ENCODE measurements at places on chromosomes 5 and 9.

- DNase-seq: peak; percentile 1
Measured at GRCh38 chr9:10268531-10269485, 344.0 kb downstream of the PTPRD start.

DNA sequence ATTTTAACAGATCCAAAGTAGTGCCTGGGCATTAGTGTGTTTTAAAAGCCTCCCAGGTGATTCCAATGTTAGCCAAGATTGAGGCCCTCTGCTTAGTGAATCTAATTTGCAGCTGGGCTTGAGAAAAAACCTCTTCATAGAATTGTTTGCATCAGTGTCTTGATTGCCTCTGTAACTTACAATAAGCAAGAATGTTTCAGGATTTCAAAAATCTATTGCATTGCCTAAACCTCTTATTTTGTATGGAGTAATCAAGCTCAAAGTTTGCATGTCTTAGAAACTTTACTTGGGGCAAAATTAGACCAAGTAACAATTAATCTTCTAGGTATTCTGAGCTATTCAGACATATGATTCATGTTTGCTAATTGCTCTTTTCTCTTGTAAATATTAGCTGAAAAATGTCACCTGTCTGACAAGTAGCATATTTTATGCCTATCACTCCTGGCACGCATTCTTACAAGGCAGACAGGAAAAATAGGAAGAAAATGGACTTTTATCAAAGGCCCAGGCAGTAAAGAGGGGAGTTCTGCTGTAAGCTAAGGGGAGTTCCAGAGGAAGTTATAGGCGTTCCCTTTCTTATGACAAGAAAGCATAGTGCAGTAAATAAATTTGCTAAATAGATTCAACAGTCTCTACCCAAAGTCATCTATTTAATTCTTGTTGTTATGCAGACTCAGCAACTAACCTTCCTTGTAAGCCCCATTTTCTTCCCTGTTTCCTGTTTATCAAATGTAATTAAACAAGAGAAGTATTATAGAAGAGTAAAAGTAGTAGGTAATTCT is 21.0 kb downstream of the PDCD1LG2 start:
- no peak for DNase-seq

GRCh38 chr9:36086442-36086841 is 49.7 kb downstream of the RECK start:
- no peak for DNase-seq

DNA sequence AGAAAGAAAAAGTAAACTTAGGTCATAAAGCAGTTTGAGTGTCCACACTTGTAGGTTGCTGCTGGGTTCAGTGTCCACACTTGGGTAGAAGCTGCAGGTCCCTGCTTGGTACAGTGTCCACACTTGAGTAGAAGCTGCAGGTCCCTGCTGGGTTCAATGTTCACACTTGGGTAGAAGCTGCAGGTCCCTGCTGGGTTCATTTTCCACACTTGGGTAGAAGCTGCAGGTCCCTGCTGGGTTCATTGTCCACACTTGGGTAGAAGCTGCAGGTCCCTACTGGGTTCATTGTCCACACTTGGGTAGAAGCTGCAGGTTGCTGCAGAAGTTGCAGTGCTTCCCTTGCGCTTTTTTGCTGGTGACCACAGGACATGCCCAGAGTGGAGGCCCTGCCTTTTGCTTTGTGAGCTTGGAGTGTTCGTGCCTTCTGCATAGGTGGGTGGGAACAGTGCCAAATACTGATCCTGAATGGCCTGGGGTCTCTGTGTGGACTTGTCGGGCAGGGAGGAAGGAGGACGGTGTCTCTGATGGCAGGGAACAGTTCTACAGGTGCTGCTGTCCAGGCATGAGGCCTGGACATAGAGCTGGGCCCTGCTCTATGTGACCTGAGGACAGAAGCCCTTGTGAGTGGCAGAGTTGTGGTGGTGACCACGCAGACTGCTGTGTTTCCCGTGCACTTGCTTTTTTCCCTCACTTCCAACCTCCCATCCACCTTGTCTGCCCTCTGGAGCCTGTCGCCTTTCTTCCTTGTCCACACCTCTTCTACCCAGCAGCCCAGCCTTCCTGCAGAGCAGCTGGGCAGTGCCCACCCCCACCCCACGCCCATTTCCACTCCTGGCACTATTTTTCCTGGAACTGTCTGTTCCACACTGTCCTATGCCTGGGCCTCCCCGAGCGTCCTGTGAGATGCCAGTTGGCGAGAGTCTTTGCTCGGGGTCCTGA is 120.8 kb downstream of the EHMT1 start:
- DNase-seq: no peak

GRCh38 chr9:107513464-107514100 is 24.0 kb upstream of the KLF4 start:
- no peak for DNase-seq

DNA sequence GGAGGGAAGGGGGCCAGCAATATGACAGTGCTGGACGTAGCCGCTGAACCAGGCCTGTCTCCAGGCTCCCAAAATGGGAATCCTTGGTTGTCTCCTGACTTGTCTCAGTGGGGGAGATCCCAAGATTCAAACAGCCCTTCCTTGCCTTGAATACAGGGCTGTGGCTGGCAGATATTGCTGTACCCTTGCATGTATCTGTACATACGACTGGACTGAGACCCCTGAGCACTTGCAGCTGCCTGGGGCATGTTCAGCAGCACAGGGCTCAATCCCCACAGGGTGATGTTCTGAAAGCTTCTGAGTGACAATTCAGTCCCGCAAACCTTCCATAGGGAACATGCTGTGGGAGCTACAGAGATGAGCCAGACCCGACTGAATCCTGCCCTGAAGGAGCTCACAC is 13.3 kb downstream of the OR13J1 start:
- DNase-seq: no peak

DNA sequence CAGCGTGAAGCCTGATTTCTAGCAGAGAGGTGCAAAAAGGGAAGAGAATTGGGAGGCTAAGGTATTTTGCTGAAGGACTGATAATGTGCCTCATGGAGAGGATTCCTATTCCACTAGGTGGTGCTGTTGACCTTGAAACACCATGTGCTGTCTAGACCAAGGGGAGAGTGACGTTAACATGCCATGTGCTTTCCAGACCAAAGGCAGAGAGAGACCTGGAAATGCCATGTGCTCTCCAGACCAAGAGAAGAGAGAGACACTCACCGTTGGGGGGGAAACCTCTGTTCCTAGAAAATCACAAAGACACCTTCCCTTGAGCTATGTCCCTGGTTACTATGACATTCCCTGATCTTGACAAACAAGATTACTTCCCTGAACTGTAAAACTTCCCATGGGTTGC is 286.0 kb upstream of the TUSC1 start:
- DNase-seq: no peak

DNA sequence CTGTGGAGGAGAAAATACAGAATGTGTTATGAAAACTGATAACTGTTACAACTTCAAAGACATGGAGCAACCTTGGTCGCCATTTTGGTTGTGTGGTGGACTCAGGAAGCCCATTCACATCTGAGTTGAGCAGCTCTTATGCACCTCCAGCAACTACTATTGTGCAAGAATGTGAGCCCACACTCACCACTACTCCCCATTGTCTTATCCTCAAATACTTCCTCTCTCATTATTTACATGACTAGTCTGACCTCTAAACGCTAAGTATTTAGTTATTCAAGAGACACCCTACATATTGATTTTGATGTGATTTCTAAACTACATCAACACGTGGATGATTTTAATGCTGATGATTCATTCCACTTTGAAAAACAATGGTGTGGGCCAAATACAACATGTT is 516.6 kb upstream of the CLINT1 start:
- DNase-seq: no peak

- no peak for DNase-seq
Measured at GRCh38 chr5:124536333-124536732, 210.1 kb downstream of the ZNF608 start.

DNA sequence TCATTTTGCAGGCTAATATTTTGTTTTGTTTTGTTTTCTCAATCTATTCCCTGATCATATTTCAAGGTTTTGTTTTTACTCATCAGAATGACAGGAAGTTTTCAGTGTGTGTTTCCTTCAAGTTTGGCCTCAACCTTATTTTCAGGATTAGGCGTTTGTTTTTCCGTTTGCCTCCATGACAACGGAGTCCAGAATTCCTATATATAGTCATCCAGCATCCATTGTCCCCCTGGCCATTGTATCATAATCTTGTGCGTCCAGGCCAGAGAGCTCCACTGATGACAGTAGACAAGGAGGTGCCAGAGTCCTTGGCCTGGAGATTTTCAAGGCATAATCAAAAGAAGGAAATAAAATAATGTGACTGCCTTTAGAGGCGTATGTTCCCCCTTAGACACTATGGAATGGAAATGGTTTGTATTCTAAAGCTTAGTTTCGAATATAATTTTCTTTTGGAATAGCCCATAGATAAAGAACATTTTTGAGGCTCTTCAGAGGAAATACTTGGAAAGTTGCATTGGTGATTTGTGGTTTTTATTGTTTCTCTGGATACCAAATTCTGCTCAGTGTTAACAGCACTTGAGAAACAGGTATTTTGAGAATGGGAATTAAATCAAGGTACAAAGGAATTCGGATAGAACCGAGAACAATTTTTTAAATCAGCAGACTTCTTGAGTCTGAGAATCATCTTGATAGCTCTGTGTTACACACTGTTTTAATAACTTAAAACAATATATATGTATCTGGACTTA is 99.8 kb downstream of the ZNF462 start:
- no peak for DNase-seq

Measured in nucleus accumbens (tissue), 56 donors.